ENCODE measurements at places on chromosomes 11 and 22. TPM values are rescaled to one million over a fixed set of nuclear protein-coding genes. Genes with fewer than 3 reads are reported as not detected.

PKP3 gene
- polyA plus RNA-seq, result 332 TPM

ZNF202 gene
- 5.5 TPM for polyA plus RNA-seq

CCDC73 gene
- 0.05 TPM for polyA plus RNA-seq

CDC42EP1 gene
- 64.3 TPM for polyA plus RNA-seq

GRK3 gene
- polyA plus RNA-seq, result 0.41 TPM

TRIM49 gene
- not detected for polyA plus RNA-seq

HEPACAM gene
- 0.02 TPM for polyA plus RNA-seq

RAB36 gene
- 1.6 TPM for polyA plus RNA-seq

ESRRA gene
- polyA plus RNA-seq, result 63.7 TPM

DLG2 gene
- polyA plus RNA-seq, result 6.7 TPM

SLC22A25 gene
- 0.02 TPM for polyA plus RNA-seq

NCF4 gene
- polyA plus RNA-seq, result 7.0 TPM

ANO1 gene
- 5.8 TPM for polyA plus RNA-seq

C11orf21 gene
- 0.42 TPM for polyA plus RNA-seq

ELFN2 gene
- polyA plus RNA-seq, result 0.02 TPM

MRPL40 gene
- 46.2 TPM for polyA plus RNA-seq

LAYN gene
- 1.4 TPM for polyA plus RNA-seq

TRIM49C gene
- not detected for polyA plus RNA-seq

MIAT gene
- 0.49 TPM for polyA plus RNA-seq

TPCN2 gene
- 6.5 TPM for polyA plus RNA-seq

JAML gene
- 6.1 TPM for polyA plus RNA-seq

WT1 gene
- polyA plus RNA-seq, result not detected

MRTFA gene
- polyA plus RNA-seq, result 10.7 TPM

POGLUT3 gene
- polyA plus RNA-seq, result 7.8 TPM

IFTAP gene
- polyA plus RNA-seq, result 11.9 TPM

CARD16 gene
- polyA plus RNA-seq, result 21.9 TPM

TRIM6 gene
- polyA plus RNA-seq, result 5.2 TPM

IMMP1L gene
- polyA plus RNA-seq, result 16.2 TPM

OR5B21 gene
- not detected for polyA plus RNA-seq

DGCR6L gene
- 44.7 TPM for polyA plus RNA-seq

NECTIN1 gene
- polyA plus RNA-seq, result 89.9 TPM

NXPE2 gene
- not detected for polyA plus RNA-seq

ZP1 gene
- polyA plus RNA-seq, result 0.08 TPM

RASL10A gene
- polyA plus RNA-seq, result 0.48 TPM

TMPRSS4 gene
- polyA plus RNA-seq, result 101 TPM

CNIH2 gene
- 0.77 TPM for polyA plus RNA-seq

CALCA gene
- polyA plus RNA-seq, result not detected

FZD4 gene
- polyA plus RNA-seq, result 1.4 TPM

NFRKB gene
- polyA plus RNA-seq, result 8.6 TPM

OR2AG1 gene
- not detected for polyA plus RNA-seq

MMP7 gene
- 0.10 TPM for polyA plus RNA-seq

MPZL3 gene
- 18.8 TPM for polyA plus RNA-seq

FAM181B gene
- 0.51 TPM for polyA plus RNA-seq

KRTAP5-8 gene
- 0.07 TPM for polyA plus RNA-seq

TMEM45B gene
- 90.6 TPM for polyA plus RNA-seq

PKDREJ gene
- polyA plus RNA-seq, result 0.10 TPM

CRYBB1 gene
- polyA plus RNA-seq, result 0.04 TPM

TSSK2 gene
- 0.06 TPM for polyA plus RNA-seq

DDX10 gene
- polyA plus RNA-seq, result 11.8 TPM

IRAG1 gene
- 5.7 TPM for polyA plus RNA-seq

ASCC2 gene
- 142 TPM for polyA plus RNA-seq

TRIM64C gene
- polyA plus RNA-seq, result not detected

SYT13 gene
- polyA plus RNA-seq, result 0.02 TPM

DGCR6 gene
- 0.57 TPM for polyA plus RNA-seq

SLC15A3 gene
- 9.7 TPM for polyA plus RNA-seq

GLYAT gene
- polyA plus RNA-seq, result not detected

OR52M1 gene
- polyA plus RNA-seq, result not detected

APOA1 gene
- 0.08 TPM for polyA plus RNA-seq

Measured in esophagus (tissue), 2 donors.